ENCODE measurements at places on chromosomes 6 and 20.
A peak's percentile ranks its signal among the peaks of the same experiment; 100 is the strongest.

DNA sequence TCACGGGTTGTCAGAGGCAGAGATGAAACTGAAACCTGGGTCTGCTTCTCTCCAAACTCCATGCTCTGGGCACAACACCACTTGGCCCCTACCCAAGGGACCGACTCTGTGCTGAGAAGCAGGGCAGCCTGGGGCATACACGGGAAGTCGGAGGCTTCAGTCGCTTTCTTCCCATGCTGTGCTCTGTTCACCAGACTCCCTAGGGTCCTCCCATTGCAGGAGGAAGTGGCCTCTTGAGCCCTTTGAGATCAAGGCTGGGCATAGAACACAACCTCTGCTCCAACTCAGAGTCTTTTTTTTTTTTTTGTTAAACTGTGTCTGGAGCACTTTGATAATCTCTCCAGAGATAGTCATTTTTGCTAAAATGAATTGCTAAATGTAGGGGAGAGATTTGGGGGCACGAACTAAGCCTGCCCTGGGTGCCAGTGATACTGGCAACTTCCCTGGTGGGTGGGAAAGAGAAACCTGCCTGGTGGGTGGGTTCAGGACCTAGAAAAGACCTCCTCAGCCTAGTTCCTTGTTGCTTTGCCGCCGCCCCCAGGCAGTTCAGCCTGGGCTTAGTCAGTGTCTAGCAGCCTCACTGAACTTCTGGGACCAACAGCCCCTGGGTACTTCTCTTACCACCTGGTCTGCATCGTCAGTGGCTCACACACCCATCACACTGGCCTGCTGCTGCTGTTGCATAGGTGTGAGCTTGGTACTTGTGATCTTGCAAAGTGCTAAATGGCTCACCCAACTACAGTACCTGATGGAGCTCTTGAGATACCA, 62.0 kb downstream of the PPP1R14C start:
- DNase-seq, result no peak

DNA sequence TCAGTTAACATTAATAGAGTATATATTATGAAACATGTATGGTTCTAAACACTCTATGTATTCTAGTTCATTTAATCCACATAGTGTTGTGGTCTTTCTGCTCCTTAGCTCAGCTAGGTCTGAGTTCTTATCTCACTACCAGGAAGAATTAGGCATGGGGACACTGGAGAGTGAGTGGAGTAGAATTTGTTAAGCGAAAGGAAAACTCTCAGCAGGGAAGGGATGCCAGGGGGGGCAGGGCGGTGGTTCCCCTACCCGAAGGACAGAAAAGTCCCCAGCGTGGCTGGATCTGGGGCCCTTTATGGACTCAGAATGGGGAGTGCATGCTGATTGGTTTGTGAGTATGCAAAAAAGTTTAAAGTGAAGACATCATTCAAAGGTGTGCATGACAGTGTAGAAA, 727.5 kb downstream of the TBC1D32 start:
- no peak for DNase-seq

- DNase-seq, result no peak
Observed at GRCh38 chr6:40552941-40553340, 34.2 kb downstream of the LRFN2 start.

GRCh38 chr6:61592238-61592637, 693.8 kb downstream of the KHDRBS2 start:
- no peak for DNase-seq

GRCh38 chr6:110560239-110561007, 84.0 kb upstream of the SLC22A16 start:
- DNase-seq, result no peak

- DNase-seq, result no peak
Observed at GRCh38 chr6:165040440-165040839, 269.0 kb downstream of the C6orf118 start.

GRCh38 chr20:10508468-10509251, 73.6 kb downstream of the SLX4IP start:
- no peak for DNase-seq

DNA sequence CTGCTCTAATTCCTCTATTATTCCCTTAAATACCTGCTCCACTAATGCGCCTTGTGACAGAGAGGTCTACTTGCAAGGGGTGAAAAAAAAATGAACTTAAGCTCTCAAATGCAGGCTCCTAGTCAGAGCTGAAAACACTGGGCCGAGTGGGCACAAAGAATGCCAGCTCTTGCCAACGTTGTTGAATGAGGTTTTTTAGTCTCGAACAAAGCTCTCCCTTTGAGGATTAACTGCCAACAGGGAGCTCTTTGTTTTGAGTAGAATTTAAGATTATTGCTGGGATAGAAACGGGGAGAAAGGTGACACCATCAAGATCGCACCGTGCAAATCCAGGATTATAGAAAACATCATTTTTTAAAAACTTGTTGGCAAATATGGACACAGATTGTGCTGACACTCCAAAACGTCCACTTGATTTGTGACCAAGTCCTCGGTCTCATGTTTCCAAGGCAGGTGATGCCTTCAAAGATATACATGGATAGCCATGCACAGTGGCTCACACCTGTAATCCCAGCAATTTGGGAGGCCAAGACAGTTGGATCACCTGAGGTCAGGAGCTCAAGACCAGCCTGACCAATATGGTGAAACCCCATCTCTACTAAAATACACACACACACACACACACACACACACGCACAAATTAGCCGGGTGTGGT, 163.2 kb downstream of the BMP7 start:
- no peak for DNase-seq

- DNase-seq, result no peak
Observed at GRCh38 chr20:10657453-10657852, 16.3 kb downstream of the JAG1 start.

GRCh38 chr20:50366270-50367103, 143.7 kb upstream of the PTPN1 start:
- peak; percentile 15 for DNase-seq

DNA sequence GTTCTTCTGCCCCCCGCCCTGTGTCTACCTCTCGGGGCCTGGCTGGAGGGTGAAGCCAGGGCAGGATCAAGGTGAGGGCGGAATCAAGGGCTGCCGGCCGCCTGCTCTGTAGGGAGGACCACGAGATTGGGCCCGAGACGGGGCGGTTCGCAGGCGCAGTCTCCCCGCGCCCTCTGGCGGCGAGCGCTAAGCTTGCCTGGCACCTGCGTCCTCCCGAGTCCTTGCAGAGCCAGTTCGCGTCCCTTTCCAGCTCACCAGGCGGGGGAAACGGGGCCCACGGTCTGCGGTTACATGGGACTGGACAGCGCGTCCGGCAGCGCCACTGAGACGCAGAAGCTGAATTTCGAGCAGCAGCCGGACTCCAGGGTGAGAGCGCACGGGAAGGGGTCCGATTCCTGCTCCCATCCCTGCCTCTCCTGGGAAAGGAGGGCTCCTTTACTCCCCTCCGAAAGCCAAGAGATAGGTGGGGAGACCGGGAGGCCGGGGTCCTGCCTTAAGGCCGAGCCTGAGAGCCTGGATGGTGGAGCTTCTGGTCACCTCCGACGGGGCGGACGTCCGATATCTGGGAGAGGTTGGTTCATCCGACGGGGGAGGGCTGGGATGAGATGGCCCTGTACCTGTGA, 3.6 kb upstream of the MATN4 start:
- peak; percentile 39 for DNase-seq

DNA sequence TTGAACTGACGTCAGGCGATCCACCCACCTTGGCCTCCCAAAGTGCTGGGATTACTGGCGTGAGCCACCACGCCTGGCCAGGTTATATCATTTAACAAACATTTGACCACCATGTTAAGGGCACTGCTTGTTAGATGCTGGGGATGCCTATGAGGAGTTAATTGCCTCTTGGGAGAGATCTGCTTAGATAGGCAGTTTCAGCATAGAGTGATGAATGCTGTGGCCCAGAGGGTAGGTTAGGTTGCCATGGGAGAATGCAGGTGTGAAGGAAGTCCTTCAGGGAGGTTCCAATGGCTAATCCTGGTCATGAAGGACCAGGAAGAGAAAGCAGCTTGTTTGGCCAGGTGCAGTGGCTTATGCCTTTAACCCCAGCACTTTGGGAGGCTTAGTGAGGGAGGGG, 17.0 kb downstream of the PHF20 start:
- DNase-seq, result no peak

DNA sequence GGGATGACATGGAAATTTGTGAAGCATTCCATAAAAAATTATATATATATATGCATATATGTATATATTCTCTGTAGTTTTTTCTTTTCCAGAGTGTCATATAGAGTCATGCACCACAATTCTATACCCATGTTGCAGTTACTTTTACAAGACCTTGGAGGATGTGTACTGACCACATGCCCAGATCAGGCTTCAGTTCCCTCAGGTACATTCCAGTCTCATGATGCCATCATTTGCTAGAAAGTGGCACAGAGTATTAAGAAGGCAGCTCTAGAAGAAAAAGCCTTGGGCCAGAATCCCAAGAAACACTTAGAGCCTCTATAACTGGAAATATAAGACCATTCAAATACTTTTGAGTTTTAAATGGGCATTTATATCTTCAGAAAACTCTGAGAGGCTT, 685.5 kb upstream of the FLRT3 start:
- no peak for DNase-seq

- DNase-seq, result no peak
Observed at GRCh38 chr6:8322659-8323058, 112.7 kb downstream of the SLC35B3 start.

DNA sequence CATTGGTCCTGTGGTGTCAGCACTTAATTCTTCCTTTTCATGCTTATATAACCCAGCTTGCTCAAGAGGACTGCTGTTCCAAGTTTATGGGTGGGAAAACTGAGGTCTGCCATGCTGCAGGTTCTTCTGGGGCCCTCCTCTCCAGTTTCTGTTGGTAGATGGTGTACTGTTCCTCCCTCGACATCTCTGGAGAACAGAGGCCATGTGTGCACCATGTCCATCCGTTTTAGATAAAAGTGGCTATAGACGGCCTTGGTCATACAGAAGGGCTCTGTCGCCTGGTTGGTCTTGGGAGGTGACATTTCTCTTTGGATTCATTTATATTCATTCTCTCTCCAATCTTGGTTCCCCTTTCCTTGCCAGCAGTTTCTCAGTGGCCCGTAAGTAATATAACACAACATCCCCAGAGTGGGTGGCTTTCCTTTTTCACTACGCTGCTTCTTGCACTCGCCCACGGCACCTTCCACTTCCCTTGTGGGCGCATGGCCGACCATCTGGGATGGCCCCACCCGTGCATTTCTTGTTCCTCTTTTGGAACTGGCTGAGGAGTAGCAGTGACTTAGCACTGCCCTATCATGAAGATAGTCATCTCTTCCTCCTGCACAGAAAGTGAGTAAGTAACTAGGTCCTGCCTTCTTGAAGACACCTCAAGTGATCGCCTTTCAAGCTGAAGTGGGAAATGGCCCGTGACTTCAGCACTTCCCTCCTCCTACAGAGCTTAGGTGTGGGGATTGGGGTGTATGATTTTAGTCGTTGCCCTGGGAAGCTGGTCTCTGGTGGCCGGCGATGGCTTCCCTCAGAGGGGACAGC, 94.2 kb downstream of the RREB1 start:
- DNase-seq, result no peak

- no peak for DNase-seq
Observed at GRCh38 chr20:12528591-12529041, 480.2 kb upstream of the SPTLC3 start.

DNA sequence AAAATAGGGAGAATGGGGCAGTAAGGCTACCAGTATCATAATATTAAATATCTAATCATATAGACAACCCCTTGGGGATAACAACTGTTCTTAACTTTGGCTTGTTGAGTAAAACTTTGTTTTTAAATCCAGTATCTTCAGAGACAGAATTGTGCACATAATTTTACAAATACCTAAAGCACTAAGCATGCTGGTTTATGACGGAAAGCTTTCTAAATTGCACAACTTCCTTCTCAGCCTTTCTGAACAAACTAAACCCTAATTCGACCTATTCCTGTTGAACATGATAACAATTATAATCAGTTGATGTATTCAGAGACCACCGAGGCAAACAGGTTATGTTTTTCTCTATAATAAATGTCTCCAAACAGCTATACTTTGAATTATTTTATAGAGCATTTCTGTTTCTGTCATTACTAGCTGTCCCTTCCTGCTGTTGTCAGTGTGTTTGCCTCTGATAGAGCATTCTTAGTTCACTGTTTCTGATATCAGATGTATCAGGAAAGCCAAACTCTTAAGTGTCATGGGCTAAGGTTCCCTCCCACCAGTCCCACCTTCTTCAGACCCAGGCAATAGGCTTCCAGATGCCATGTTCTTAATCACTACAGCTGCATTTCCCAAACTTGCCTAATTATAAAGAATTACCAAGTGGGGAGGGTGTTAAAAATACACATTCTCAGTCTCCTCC, 8.7 kb downstream of the ZHX3 start:
- DNase-seq, result no peak

- no peak for DNase-seq
Observed at GRCh38 chr6:63213325-63213724, 2.1 kb downstream of the FKBP1C start.

DNA sequence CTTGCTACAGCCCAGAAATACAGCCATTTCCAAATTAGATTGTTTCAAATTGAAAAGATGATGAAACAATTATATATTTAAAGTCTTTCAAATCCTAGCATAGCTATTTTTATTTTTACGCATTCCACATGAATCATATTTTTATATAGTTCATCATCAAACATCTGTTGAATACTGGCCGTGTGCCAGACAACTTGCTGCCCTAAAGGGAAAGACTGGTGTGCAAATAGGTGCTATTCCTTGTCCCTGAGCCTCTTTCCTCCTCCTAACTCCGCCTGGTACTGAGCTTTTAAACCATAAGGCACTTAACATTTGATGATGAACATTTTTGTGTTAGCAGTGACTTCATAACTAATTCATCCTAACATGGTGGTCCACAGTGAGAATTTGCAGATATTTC, 18.7 kb upstream of the PLCG1 start:
- DNase-seq, result no peak

GRCh38 chr6:125957845-125958244, 1.3 kb downstream of the HINT3 start:
- no peak for DNase-seq

GRCh38 chr6:43171707-43172103, 636 bp downstream of the SRF start:
- DNase-seq, result no peak

DNA sequence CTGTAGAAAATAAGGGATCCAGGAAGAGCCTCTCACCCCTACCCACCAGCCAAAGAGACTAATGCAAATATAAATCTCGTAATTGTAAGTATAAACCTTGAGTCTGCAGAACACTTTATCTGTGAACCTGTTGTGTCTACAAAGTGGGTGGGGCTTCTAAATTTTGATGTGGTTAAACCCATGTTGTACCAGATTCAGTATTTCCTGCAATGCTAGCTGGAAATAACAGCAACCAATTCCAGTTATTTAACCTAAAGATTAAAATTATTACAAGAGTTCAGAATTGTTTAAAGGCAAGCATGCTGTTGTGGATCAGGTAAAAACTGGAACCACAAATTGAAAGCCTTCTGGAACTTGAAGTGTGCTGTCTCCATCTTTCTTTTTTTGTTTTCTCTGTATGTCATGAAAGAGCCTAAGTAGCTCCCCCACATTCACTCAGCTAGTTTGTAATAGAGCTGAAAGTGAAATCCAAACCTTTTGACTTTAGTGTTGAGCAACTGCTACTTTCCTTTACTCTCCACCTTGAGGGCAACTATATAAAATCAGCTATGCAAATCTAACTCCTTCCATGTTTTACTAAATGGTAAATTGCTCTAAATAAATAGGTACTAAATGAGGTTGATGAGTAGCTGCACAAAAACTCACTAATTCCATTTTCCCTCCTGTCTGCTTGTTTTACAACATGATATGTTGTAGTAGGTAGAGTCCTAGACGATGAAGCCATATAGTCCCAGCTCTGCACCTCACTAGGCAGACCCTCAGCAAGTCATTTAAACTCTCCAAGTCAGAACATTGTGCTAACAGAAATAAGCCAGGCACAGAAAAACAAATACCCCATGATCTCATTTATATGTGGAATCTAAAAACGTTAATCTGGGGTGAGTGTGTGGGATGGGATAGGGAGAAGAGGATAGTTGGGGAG, 17.9 kb upstream of the THEMIS start:
- DNase-seq, result no peak

- no peak for DNase-seq
Observed at GRCh38 chr6:7992002-7992815, 72.0 kb downstream of the BLOC1S5 start.

Measured in stimulated activated CD4-positive, alpha-beta T cell treated with anti-CD3 and anti-CD28 coated beads, Interleukin-1b, Interleukin-23, amount 100 ng/mL, for 1 hour (primary cell).